Urinary bladder (tissue), 4 donors: ENCODE measurements at places on chromosomes 16 and 17.
A peak's percentile ranks its signal among the peaks of the same experiment; 100 is the strongest.

- no peak for DNase-seq
Measured at GRCh38 chr16:68233085-68233834, 2.7 kb downstream of the ESRP2 start.

DNA sequence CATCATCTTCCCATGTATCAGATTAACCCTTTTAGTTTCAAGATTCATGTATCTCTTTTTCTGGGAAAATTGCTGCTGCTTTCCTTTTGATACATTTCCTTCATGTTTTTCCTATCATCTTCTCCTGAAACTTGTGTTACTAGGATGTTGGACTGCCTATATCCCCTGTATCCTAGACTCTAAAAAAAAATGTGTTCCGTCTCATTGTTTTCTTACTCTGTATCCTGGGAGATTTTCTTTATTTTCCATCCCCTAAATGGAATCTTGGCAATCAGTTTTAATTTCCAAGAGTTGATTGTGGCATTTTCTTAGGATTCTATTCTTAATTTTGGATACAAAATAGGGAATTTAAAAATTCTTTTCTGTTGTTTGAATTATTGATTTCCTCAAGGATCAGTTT lies 36.8 kb downstream of the MAP2K4 start:
- no peak for DNase-seq

- no peak for DNase-seq
Measured at GRCh38 chr16:87538160-87538559, 45.3 kb upstream of the ZCCHC14 start.

- no peak for DNase-seq
Measured at GRCh38 chr17:74804683-74805082, 28.5 kb upstream of the NAT9 start.

- no peak for DNase-seq
Measured at GRCh38 chr17:75240394-75241142, 20.8 kb downstream of the GGA3 start.

- DNase-seq = no peak
Measured at GRCh38 chr17:76240461-76241203, at the start of gene RNF157. RNF157 (minus strand) TSS chr17:76240493; CDS start chr17:76240240, 253 bp downstream.

GRCh38 chr17:59369031-59369975 lies 37.8 kb downstream of the YPEL2 start:
- DNase-seq = no peak

DNA sequence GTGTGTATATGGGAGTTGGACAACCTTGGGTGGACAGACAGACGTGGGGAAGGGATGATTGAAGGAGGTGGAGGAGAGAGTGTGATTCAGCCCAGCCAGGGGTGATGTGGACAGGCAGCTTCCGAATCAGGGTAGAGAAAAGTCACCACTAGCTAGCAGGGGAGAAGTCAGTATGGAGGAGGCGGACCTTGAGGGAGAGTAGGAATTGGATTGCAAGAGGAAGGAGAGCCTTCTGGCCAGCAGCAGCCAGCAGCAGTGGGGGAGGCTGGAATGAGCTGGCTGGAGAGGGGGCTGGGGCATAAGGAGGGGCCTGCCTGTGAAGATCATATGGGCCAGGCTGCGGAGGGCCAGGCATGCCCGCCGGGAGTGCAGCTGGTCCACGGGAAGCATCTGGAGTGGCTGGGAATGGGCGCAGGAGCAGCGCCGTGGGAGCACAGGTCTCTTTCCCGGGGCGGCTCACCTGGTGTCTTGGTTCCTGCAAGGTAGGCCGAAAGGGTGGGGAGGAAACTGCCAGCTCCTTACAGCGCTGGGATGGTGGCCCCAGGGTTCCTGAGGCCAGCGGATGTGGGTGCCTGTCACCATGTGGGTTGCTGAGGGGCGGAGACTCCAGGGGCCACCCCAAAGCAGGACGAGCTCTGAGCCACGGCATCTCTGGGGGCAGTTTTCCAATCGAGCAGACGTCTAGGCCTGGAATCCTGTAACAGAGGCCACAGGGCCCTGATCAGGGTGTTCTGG lies 235.3 kb downstream of the SEC14L1 start:
- no peak for DNase-seq

DNA sequence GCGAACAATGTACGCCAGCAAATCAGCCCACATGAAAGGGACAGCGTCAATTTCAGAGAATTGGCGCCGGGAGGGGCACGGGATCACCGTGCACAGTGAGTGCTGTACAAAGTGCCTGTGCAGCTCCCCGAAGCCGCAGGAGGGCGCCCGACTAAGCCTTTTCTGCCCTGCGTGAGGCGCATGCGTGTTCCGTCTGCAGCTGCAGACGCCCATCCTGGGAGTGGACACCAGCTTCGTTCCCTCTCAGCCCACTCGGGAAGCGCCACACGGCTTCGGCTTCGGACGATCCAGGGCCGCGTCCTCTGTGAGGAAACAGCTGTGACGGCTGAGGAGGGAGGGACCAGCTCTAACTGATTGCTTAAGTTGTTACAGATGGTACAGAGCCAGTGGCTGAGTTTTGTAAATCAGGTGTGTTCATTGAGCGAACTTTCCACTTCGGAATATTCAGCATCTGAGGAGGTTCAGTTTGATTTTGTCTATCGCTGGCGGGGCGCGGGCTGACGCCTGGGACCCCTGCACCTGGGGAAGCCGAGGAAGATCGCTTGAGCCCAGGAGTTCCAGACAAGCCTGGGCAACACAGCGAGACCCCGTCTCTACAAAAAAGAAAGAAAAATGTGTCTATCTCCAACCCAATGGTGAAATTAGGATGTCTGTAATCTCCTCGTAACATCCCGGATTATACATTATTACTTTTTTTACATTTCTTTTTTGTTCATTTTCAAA lies 15.4 kb upstream of the ZNF287 start:
- peak; percentile 72 for DNase-seq

DNA sequence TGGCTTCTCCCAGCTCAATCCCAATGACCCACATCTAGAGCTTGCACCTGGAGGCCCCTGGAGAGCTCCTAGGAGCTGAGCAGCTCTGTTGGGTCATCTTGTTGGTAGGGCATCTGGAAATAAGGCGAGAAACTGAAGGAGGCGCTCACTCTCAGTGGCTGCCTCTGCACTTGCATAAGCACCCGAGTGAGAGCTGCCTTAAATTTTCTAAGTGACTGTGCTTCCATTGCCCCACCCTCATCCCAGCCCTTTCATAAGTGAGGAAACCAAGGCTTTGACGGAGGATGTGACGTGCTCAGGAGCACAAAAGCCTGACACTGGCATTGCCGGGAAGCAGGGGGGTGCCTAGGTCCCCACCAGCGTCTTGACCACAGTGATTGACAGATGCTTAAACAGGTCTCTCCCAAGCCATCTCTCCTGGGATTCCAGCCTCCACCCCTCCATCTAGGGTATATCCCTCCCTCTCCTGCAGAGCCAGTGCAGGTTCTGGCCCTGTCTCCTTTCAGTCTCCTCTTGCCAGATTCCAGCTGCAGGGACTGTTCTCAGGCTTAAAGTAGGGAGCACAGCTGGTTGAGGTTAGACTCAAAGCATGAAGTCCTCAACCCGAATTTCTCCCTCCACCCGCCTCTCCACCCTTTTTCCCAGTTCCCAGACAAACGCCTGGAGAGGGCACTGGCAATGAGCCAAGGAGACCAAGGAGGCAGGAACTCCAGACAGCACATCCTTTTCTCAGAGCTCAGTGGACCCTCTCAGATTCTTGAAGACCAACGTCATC lies 113.7 kb downstream of the IRX5 start:
- no peak for DNase-seq

- no peak for DNase-seq
Measured at GRCh38 chr16:75491876-75492275, 3.4 kb downstream of the CHST6 start.

- no peak for DNase-seq
Measured at GRCh38 chr16:30082545-30083090, 6.8 kb downstream of the PPP4C start.

- no peak for DNase-seq
Measured at GRCh38 chr16:26363581-26363980, 671.8 kb downstream of the HS3ST4 start.

- DNase-seq = no peak
Measured at GRCh38 chr17:45579529-45580495, 89.3 kb upstream of the PLEKHM1 start.

DNA sequence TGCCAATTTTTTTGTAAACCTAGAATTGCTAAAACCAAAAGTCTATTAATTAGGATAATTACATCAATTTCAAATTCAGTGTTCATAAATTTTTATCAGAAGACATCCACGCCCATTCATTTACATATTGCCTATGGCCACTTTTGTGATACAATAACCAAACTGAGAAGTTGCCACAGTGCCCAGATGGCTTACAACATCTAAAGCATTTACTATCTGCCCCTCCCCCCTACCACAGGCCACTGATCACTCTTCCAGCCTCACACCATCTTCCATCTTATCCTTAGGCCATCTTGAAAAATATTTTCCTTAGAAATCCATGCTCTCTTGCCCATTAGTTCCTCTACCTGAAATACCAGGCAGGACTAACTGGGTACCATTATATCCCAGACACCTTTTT lies 6.3 kb upstream of the PRKAR1A start:
- DNase-seq = no peak

DNA sequence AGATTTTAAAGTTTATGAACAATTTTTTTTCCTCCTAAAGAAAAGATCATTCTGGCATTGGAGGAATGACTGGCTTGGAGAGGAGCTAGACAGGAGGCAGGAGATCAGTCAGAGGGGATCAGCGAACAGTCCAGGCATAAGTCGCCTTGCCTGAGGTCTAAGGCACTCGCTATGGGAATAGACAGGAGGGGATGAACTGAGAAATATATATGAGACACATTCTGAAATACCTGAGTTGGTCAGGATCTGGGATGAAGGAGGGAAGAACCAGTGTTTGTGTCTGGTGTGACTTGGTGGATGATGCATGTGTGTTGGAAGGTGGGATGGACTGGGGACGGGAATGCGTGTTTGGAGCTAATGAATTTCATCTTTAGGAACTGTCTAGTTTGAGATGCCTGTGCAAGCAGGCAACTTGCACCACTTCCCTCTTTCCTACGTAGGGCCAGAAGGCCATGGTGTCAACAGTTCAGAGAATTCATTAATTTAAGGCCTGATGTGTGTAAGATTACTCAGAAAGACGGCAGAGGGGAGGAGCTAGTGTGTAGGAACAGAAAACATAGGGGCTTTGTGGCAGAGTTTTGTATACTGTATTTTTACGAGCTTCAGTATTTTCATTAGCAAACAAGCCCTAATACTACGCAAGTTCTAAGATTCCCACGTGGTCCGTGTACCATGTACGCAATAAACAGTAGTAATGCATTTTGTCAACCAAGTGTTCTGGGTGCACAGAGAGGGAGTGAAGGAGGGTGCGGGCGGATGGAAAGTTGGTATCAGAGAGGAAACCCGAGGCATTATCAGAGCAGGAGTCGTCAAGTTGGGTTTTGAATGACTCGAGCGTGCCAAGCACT lies 825 bp downstream of the HEATR6 start:
- no peak for DNase-seq

GRCh38 chr17:68516732-68517131 lies 4.5 kb downstream of the PRKAR1A start:
- no peak for DNase-seq

DNA sequence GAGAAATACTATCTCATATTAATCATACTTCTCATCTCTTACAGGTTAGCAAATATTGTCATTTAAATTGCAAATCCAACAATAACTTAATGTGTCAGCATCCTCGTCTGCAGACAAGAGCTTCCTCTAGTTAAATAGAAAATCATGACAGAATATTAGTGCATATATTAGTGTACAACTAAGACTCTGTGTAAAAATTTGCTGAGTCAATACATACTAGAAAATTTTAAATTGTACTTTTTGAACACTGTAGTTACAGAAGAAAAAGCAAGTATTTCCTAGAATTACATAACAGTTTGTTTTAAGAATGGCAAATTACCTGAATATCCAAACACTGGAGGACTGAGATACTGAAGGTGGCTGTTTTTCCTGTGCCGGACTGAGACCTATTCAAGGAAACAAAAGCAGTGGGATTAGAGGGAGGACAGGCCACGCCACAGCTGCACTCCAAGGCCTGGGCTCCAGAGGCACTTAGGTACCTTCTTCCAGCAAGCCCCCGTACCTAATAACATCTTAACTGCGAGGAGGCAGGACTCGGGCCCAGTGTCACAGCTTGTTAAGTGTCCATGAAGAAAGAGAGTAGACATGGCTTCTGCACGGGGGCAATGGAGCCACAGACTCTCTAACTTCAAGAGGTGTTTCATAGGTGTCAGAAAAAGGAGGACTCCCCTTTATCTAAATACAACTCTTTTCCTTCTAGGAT lies 5.3 kb downstream of the EIF4A3 start:
- DNase-seq = no peak

- DNase-seq = no peak
Measured at GRCh38 chr17:9658593-9659211, 13.4 kb downstream of the USP43 start.
